ENCODE measurements at places on chromosomes 13 and 19.

DNA sequence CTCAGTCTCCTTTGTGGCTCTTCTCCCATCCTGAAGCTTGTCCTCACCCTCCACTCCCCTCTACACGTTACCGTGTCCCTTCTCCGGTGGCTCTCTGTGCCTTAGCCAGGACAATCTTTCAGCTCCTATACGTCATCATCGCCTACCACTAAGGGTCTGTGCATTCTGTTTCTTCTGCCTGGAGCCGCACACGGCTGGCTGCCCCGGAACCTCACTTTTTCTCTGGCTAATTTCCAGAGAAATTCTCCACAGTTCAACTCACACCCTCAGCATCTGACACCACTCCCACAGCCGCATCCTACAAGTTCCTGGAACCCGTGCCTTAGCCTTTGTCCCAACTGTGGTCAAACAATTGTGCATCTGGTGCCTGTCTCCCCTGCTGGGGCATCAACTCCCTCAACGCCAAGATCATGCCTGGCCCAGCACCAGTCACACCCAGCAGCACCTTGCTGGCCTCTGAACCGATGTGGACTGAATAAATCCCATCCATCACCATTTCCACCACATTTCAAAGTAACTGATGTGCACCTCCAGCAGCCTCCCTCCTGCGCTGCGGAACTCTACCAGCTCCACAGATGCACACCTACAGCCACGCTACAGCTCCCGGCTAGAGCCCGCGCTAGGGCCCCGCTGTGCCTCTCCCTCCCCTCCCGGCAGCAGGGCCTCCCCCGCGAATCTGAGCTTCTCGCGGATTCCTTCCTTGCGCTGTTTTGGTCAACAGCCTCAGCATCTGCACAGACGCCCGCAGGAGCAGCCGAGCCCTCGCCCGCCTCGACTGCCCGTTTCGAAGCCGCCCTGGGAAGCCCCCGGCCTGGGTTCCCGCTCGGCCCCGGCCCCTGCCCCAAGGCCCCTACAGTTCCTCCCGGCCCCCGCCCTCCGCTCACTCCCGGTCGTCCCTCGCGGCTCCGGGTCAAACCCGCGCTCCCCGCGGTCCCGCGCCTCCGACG, 689 bp downstream of the DCUN1D2 start:
- no peak for DNase-seq

DNA sequence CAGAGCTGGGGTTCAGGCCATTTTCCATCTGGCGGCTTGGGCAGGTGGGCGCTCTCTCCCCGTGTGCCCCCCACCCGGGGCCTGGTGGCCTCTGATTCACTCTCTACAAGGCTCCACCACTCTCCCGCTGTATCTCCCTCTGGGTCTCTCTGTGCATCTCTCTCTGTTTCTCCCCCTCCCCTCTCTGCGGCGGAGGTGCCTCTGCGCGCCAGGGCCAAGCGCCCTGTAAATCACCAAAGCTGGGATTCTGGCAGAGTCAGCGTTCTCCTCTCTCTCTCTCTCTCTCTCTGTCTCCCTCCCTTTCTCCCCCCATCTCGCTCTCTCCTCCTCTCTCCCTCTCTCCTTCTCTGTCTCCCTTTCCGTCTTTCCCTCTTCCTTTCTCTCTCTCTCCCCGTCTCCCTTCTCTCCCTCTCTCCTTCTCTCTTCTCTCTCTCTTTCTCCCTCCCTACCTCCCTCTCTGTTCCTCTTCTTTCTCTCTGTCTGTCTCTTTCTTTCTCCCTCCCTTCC, 3.9 kb downstream of the NFIC start:
- no peak for DNase-seq

GRCh38 chr19:29837448-29837981, 25.7 kb downstream of the CCNE1 start:
- no peak for DNase-seq

GRCh38 chr13:49409008-49409407, 34.9 kb downstream of the CAB39L start:
- DNase-seq: no peak

DNA sequence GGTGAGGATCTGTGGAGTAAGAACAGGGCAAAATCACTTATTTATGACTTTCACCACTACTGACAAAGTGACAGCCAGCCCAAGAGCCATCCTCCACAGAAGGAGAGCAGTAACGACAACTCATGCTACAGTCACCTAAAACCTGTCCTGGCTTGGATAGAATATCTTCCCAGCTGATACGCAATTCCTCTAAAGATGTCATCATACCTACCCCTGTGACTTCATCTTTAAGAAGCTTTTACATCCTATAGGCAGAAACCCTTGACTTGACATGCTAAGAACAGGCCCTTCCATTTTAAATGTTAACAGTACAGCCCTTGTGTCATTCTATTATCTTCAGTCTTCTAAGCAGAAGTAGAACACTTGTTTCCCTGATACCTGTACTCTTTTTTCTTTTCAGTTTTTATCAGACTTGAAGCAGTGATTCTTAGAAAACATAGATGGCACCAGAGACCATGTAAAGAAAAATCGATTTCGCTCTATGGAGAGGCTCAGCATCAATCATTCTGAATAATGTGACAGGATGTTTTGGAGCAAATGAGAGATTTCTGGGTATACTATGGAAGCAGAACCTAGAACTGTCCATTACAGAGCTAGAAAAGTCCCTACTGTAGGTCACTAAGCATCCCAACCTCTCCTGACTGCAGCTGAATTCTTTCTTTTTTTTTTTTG, 20.1 kb downstream of the STOML3 start:
- no peak for DNase-seq

- DNase-seq: no peak
Measured at GRCh38 chr13:99027260-99027659, 49.4 kb upstream of the DOCK9 start.

DNA sequence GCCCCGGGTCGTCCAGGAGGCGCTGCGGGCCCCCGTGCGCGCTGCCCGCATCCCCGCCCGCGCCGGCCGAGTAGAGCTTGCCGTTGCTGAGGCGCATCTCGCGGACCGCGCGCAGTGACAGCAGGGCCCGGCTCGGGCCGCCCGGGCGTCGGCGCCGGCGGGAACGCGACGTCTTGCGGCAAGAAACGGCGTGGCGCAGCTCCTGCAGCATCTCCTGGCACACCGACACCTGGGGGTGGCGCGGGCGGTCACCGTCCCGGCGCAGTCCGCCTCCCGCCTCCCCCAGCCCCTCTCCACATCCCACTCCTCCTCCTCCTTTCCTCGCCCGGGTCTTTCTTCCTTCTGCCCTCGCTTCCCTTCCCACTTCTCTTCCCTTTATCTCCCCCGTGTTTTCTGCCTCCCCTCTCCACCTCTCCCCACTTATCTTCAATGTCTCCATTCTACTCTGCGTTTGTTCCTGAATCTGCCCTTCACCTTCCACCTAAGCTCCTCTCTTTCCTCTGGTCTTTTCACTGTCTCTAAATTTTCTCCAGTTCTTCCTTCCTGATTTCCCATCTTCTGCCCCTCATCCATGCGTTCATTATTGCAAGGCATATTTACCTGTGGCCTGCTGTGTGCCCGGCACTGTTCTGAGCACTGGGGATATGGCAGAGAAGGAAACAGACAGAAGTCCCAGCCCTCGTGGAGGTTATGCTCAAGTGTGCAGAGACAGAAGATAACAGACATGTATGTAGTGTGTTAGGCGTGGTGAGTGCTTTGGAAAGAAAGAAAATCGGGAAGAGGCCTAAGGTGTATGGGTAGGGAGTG, 5.2 kb upstream of the ATP1A3 start:
- no peak for DNase-seq

GRCh38 chr19:16542045-16542909, at the start of gene CHERP:
CHERP (minus strand) TSS chr19:16542437; CDS start chr19:16542378, 59 bp downstream.
- DNase-seq: peak; percentile 91

DNA sequence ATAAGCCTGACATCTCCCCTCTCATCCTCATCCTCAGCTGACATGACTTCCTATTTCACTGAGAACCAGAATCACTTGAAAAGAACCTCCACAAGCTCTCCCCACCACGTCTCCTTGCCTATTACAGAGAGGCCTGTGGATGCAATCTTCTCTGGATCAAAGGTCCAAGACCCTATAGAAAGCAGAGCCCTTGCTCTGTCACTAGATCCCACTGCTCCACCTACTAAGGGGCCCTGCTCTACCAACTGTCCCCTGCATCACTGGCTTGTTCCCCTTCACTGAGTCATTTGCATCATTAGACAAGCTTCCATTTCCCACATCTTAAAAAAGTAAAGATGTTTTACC, 40.8 kb downstream of the RCBTB2 start:
- no peak for DNase-seq

DNA sequence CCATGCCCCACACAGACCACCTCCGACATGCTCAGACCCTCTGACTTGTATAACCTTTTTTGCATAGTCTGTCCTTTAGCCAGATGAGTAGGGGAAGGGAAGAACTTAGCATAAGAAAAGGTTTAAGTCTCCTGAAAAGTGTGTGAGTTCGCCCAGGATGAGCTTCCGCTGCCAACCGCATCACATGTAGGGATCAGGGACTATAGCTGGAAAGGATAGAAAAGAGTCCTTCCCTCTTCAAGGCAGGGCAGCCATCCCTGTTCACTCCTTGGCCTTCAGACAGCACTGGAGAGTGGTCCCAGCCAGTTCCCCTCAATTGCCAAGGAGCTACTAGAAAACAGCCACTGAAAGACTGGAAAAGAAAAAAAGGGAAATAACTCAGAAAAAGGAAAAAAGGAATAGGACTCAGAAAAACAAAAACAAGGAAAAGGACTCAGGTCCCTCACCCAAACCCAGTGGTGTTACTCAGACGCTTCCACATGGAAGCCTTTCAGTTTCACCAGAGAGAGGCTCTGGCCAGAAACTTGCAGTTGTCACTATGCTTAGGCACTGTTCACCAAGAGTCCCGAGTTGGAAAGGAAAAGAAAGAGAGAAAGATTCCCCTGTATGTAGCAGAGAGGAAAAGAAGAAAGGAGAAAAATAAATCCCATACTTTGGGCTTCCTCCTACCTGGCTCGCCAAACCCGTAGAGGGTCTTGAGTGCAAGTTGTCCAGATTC, 5.6 kb upstream of the TM9SF2 start:
- DNase-seq: no peak

DNA sequence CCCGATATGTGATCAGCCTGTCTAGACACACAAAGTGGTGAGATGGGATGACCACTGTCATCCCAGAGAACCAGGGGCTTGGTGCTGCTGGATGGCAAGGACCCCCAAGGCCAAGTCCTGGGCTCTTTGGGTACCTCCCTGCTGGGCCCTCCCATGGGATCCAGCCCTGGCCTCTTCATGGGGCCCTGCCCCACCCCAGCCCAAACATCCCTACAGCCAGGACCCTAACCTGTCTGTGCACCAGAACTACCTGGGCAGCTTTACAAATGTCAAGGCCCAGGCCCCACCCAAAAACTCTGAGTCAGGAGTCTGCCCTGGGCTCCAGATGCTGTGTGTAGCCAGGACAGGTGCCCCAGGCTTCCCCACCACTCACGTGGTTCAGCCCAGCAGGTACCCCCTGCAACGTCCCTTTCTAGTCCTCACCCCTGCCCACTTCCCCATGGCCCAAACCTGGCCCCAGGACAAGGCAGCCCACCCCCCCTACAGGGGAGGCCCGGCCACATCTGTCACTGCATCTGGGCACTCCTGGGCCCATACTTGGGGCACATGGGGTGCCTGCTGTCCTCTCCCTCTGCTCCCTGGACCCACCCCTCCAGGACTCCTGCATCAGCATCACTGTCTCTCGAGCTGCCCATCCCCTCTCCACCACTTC, 233.5 kb downstream of the TUBA3C start:
- no peak for DNase-seq
